ENCODE measurements at places on chromosomes 13 and 19.

DNA sequence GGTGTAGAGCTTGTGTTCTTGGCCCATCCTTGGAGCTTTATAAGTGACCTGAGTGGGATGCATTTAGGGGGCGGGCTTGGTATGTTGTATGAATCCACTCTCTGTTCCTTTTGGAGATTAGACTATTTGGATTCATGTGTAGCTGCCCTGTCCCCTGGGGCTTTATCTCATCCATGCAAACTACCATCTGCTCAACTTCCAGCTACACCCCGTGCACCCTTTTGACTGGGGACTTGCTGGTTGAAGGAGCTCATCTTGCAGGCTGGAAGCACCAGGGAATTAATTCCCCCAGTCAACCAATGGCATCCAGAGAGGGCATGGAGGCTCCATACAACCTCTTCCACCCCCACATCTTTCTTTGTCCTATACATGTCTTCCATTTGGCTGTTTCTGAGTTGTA lies 6.1 kb downstream of the CLEC4M start:
- DNase-seq = no peak

DNA sequence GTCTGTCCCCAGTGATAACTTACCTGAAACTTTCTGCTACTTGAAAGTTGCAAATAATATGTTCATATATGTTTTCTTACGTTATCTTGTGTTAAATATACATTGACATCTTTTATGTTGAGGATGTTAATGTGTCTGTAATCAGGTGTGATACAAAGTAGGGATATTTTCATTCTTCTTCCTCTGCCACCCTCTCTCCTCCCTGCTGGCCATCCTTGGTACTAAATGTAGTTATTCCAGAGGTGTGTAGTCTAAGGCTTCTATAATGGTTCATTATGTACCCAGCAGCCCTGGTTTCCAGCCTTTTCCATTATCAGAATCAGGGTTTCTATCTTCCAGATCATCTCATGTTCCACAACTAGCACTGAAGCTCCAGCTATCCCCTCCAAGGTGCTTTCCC lies 606.7 kb upstream of the KLHL1 start:
- no peak for DNase-seq

- no peak for DNase-seq
Observed at GRCh38 chr19:3873151-3873550, 4.3 kb upstream of the ZFR2 start.

DNA sequence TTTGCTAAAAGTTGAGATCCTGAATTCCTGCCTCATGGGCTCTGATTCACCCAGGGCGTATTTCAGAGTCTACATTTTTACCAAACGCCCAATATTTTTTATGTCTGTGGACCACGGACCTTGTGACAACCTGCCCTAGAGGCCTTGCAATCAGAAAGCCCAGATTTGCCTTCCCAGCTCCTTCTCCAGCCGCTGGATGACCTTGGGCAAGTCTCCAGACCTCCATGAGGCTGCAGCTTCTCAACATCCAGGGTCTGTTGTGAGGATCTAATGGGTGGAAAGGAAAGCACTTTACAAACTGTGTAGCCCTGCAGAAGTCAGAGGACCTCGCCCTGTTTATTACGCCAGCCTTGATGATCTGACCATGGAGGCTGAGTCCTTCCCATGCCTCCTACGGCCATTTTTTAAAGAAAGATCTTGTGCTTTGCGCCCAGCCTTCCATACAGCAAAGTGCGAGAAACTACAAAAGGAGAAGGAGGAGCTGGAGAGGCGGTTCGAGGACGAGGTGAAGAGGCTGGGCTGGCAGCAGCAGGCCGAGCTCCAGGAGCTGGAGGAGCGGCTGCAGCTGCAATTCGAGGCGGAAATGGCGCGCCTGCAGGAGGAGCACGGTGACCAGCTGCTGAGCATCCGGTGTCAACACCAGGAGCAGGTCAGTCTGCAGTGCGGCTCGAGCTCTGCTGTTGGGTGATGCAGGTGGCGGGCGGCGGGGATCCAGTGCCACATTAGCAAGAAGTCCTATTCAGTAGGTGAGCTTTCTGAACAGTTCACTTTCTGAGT lies 115.6 kb downstream of the SLC7A1 start:
- DNase-seq = no peak

DNA sequence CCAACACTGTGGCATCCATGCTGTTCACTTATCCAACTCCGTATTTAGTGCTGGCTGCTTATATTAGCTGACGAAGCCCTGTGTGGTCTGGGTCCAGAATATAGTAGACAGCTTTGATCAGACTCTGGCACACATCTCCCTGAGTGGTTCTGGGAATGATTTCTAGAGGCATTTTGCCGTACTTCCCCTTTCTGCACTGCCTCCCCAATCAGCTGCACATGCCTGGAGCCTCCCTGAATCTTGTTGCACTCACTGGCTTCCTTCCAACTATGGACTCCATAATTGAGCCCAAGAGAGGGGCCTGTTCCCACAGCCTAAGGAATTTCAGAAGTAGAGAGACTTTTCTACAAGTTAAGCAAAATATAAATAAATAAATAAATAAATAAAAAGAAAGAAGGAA lies 30.4 kb upstream of the PCDH8 start:
- no peak for DNase-seq

All from amniotic epithelial cell (primary cell).